Activated naive CD8-positive, alpha-beta T cell treated with anti-CD3 and anti-CD28 coated beads, Interleukin-2, amount 50 U/mL, for 16 hours (primary cell): ENCODE measurements at places on chromosomes 16 and 17.
A peak's percentile ranks its signal among the peaks of the same experiment; 100 is the strongest.

- peak; percentile 84 for DNase-seq
These were observed at the start of gene NLRP1 for GRCh38 chr17:5584383-5585286. NLRP1 (minus strand) TSS chr17:5584509; CDS start chr17:5583957, 552 bp downstream.

DNA sequence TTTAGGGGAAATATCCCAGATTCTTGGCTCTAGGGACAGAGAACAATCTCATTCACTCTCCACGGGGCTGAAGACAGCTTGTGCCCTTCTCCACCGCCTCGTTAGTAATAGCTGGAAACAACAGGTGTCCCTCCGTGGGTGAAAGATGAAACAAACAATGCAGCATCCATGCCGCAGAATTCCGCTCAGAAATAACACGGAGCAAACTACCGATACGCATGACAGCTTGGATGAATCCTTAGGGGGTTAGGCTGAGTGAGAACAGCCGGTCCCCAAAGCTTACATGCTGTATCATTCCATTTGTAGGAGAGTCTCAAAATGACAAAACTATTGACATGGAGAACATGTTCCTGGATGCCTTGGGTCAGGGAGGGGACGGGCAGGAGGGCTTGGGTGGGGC, 29.4 kb upstream of the CACNG1 start:
- DNase-seq = no peak

GRCh38 chr17:61412860-61413660, 13.4 kb downstream of the TBX2 start:
- DNase-seq = no peak

- no peak for DNase-seq
These were observed 22.5 kb downstream of the SLC6A2 start for GRCh38 chr16:55678161-55678821.

- DNase-seq = no peak
These were observed 430 bp downstream of the HAPSTR1 start for GRCh38 chr16:9091867-9092281.

GRCh38 chr17:51346218-51346982, 86.1 kb downstream of the UTP18 start:
- no peak for DNase-seq

DNA sequence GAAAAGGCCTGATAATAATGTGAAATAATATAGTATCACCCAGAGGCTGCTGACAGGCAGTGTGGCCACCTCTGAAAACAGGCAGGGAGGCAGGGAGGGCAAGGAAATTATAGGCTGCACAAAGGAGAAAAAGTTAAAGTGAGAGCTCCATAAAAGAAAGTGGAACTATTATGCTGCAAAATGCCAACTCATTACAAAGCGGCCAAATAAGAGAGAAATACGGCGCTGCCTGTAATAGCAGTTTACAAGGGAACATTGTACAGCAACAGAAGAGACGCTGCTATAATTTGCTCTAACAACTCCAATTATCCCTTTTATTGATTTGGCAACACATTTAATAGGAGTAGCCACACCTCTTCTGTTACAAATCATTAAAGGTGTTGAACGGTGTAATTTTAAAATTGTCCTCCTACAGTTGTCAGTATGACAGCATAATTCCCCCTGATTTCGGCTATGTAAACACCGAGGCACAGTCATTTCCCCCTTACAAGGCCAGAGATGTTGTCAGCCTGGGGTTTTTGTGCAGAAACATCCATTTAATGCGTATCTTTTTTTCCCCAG, 120.3 kb downstream of the MRM1 start:
- DNase-seq = no peak

DNA sequence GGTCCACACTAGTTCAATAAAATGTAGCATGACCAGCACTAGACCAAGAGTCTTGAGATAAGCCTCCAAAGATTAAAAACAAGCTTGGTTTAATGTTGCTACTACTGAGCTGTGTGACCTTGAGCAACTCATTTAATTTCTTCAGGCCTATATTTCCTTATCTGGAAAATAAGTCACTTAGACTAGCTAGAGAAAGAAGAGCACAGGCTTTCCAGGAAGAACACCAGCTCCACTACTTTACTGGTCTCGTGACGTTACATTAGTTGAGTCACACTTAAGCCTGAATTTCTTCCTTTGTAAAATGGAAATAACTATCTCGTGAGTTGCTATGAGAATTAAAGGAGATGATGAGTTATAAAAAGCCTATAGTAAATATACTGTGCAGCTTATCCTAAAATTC, 5.4 kb downstream of the HELZ start:
- no peak for DNase-seq

GRCh38 chr17:78384479-78385175, 6.2 kb downstream of the PGS1 start:
- no peak for DNase-seq

DNA sequence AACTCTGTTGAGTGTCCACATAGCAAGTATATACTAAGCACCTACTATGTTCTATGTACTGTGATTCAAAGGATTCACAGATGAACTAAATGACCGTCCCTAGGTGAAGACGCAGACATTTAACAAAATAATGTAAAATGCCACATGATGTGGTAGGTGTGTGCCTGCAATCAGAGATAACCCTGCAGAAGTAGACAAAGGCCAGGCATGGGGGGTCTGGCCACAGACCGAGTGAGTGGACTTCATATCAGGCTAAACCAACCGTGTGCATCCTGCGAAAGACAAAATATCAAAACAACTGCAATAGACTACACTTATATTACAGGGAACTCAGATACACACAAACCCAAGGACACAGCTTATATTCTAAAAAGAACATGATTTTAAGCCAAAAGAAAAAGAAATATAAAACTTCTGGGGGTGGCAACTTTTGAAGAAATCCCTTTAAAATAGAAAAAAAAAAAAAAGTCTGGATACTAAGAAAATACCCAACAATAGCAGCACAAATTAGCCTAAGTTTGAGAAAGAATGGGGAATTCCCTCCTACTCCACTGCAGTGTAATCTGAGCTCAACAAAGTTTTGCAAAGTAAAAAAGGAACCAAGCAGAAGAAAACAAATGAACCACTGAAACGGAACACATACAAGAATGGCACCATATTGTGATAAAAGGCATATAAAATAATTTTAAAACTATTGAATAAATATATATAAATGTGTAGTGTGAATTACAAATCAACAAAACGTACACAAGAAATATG, 12.3 kb downstream of the HSDL1 start:
- no peak for DNase-seq

- DNase-seq = no peak
These were observed 288.5 kb downstream of the C16orf95 start for GRCh38 chr16:87028481-87029320.

DNA sequence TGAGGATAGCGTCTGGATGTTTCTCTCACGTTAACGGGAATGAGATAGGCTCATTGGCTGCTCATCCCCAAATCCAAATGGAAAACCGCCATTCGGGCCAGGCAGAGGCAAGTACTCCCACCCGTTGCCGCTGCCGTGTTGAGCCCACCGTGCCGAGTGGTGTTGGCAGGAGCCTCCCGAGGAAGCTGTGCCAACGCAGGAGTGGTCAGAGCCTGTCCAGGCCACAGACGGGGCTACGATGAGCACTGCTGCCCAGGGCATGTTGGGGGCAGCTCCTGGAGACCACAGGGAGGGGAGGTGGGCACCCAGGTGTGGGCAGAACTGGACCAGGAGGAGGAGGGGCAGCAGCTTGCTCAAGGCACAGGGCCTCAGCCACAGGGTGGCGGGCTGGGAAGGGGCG, 72.0 kb downstream of the KLHDC4 start:
- no peak for DNase-seq

GRCh38 chr17:42124256-42124655, 1.7 kb downstream of the HSPB9 start:
- DNase-seq = no peak

- DNase-seq = no peak
These were observed 33.5 kb downstream of the ERCC4 start for GRCh38 chr16:13953501-13953900.

GRCh38 chr16:85248857-85249256, 136.6 kb upstream of the CIBAR2 start:
- DNase-seq = no peak
